Activated T-cell treated with anti-CD3 and anti-CD28 coated beads, Interleukin-2, amount 50 U/mL, for 24 hours (primary cell): ENCODE measurements at places on chromosomes 2 and 18.

DNA sequence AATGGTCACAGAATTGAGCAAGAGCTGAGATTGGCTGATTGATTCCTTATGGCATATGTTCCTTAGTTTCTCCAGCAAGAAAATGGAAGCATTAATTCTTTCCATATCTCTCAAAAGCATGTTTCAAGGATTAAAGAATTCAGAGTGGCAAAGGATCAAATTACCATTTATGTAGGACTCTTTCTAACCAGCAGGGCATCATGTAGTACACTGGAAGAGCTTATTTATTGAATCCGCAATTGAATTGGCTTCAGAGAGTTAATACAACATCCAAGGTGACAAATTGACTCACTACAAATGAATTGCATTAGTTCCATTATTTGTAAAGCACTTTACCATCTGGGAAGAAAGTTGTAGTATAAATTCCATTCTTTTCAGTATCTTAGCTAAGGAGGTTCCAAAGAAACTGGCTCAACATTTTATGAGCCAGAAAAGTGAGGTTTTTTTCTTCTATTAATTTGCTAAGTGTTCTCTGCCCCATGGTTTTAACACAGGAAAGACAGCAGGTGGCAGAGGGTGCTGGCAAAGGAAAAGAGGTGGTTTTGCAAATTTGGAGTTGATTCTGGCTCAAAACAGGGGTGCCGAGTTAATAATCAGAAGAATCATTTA is 409.9 kb downstream of the MTX2 start:
- H3K4me3 ChIP-seq = no peak overlapping the region
- no peaks in the 10 kb centered on the region for H3K4me1 ChIP-seq
- no peaks in the 10 kb centered on the region for H3K36me3 ChIP-seq
- H3K27me3 ChIP-seq = peaks cover 23% of the 10 kb centered on the region
- no peak overlapping the region for H3K27ac ChIP-seq

DNA sequence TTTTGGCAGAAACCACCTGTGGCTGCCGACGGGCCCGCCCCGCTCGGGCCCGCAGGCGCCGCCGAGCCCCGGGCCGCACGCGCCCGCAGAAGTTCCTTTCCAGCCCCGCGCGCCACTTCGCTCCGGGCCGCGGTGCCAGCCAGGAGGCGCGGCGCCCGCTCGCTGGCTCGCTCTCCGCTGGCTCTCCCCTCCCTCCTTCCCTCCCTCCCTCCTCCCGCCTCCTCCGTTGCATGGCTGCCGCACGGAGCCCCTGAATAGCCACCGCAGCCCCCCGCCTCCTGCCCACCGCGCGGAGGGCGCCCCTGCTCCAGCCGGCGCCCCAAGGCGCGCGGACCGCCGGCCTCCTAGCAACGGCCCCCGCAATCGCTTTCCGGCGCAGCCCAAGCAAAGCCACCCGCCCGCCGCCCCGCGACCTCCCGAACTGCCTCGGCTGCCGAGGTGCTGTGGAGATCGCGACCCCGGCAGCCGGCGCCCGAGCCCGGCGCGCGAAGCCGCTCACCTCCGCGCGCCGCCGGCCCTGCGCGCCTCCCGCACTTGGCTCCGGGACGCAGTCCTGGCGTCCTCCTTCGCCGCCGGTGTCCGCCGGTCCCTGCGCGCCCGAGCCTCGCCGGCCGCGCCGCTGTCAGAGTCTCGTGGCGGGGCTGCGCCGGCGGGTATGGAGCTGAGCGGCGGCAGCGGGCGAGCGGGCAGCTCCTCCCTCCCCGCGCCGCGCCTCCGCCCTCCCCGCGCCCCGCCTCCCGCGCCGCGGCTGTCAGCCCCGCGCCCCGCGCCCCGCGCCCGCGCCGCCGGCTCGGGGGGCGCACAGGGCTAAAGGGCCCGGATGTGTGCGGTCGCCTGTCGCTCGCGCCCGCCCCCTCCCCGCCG is at the start of gene ZBTB7C:
Gene ZBTB7C, minus strand, starts transcription at position 657 of the 864 bp plus-strand sequence.
- H3K4me1 ChIP-seq = peaks cover 20% of the 10 kb centered on the region
- H3K4me3 ChIP-seq = peak within 1 kb of the TSS; percentile 68
- peaks cover 75% of the 10 kb centered on the region for H3K27me3 ChIP-seq

GRCh38 chr2:224180810-224181209 is 141.7 kb upstream of the SERPINE2 start:
- peaks cover 21% of the 10 kb centered on the region for H3K27me3 ChIP-seq
- no peaks in the 10 kb centered on the region for H3K4me1 ChIP-seq
- DNase-seq = no peak

DNA sequence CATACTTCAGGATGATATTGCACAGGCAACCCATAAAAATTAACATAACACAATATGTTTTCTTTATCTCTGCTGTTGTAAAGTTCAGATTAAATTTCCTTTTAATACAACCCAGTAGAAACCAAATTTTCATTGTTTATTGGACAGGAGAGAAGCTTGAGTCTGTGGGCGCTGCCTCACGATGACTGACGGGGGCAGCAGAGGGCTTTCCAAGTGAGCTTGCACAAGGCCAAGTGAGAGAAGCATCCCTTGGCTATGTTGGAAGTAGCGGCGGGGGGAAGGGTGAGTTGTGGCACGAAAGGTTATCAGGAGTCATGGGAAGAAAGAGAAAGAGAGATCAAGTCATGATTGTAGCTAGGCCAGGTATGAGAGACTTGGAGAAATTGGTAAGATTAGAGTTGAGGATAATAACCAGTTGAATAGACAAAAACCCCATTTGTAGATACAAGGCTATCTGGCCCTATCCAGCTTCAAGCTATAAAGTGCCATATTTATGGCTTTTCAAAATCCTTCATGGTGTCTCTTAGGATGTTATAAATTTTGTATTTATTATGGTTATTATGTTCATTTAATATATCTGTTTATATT is 413.7 kb upstream of the FAM98A start:
- no peaks in the 10 kb centered on the region for H3K36me3 ChIP-seq
- peak; percentile 28 for DNase-seq
- no peaks in the 10 kb centered on the region for H3K4me1 ChIP-seq

- H3K4me1 ChIP-seq = peaks cover 18% of the 10 kb centered on the region
- no peaks in the 10 kb centered on the region for H3K27me3 ChIP-seq
- H3K27ac ChIP-seq = no peak overlapping the region
- H3K36me3 ChIP-seq = peaks cover 9% of the 10 kb centered on the region
- no peak overlapping the region for H3K4me3 ChIP-seq
These were observed 51.3 kb downstream of the ZNF516 start for GRCh38 chr18:76443519-76444445.

DNA sequence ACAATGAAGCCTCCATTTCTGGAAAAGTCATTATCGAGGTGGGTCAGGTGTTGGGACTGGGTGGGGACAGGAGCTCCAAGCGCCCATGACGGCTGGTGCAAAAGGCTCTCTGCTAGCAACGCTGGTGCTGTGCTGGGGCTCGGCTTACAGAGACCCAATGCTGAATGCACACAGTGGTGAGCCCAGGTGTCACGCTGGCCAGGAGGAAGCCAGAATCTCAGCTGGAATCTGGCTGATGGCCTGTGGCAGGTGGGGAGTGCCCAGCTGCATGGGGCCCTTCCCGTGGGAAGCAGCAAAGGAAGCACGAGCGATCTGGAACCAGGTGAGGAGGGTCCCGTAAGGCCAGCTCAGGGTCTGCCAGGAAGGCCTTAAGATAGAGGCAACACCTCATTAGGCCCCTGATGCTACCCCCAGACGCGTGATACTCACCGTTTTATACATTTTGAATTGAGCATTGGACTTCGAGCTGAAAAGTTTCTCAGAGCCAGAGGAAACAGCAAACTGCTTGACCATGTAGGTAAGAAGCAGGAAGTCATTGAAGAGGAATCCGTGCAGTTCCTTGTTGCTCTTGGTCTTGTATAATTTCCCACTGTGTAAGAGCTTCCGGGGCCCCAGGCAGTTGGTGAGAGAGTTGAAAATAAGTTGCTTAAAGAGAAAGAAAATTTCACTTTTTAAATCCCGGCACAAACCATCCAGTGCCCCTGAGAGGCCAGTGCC is 34.7 kb downstream of the FAM228A start:
- DNase-seq = no peak
- no peaks in the 10 kb centered on the region for H3K27me3 ChIP-seq
- peaks cover 87% of the 10 kb centered on the region for H3K36me3 ChIP-seq

- H3K27me3 ChIP-seq = no peaks in the 10 kb centered on the region
- H3K4me1 ChIP-seq = peaks cover 22% of the 10 kb centered on the region
- H3K4me3 ChIP-seq = no peak overlapping the region
These were observed 62.8 kb downstream of the EMILIN2 start for GRCh38 chr18:2909431-2910140.

GRCh38 chr2:43215673-43216255 is 10.6 kb downstream of the ZFP36L2 start:
- peaks cover 50% of the 10 kb centered on the region for H3K4me1 ChIP-seq
- H3K4me3 ChIP-seq = no peak overlapping the region

GRCh38 chr2:45494275-45494977 is 116.6 kb downstream of the SRBD1 start:
- no peaks in the 10 kb centered on the region for H3K27me3 ChIP-seq
- peaks cover 37% of the 10 kb centered on the region for H3K4me1 ChIP-seq
- peaks cover 10% of the 10 kb centered on the region for H3K36me3 ChIP-seq
- no peak overlapping the region for H3K4me3 ChIP-seq
- peak overlapping the region; percentile 41 for H3K27ac ChIP-seq

- no peaks in the 10 kb centered on the region for H3K27me3 ChIP-seq
- peaks cover 81% of the 10 kb centered on the region for H3K36me3 ChIP-seq
- H3K4me1 ChIP-seq = peaks cover 56% of the 10 kb centered on the region
- H3K27ac ChIP-seq = peak overlapping the region; percentile 89
These were observed 22.7 kb upstream of the CASP8 start for GRCh38 chr2:201237486-201238123.

- H3K27ac ChIP-seq = no peak overlapping the region
- peaks cover 76% of the 10 kb centered on the region for H3K27me3 ChIP-seq
- DNase-seq = no peak
These were observed 78.1 kb downstream of the CIB4 start for GRCh38 chr2:26562811-26563645.

DNA sequence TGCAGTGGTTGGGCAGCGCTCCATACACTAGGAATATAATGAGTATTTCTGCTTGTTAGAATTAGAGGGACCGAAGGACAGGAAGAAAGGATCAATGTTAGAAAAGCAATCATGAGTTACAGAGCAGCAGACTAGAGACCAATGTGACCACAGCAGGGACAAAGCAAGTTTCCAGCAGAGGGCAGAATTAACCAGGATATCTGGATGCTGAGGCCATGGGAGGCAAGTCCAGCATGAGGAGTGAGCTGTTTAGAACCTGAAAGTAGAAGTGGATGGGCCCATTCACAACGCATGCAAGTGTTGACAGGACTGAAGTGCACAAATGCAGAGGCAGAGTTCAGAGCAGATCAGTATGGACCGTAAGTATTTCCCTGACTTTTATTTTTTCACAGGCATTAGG is 910.4 kb upstream of the GYPC start:
- H3K4me1 ChIP-seq = no peaks in the 10 kb centered on the region
- no peaks in the 10 kb centered on the region for H3K27me3 ChIP-seq
- no peak overlapping the region for H3K27ac ChIP-seq

DNA sequence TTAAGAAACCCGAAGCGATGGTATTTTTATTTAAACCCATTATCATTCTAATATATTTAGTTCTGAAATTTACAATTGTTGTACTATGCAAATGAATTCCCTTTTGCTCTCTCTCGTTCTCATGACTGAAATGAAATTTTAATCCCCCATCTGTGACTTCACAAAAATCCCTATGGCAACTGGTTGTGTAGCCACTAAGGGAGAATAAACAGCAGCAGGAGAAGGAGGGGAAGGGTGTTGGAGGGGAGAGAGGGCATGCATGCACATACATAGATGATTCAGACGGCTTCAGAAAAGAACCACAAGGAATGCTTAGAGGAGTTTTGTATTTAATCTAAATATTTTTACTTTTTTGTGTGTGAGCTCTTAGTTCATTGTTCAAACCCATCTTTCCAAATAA is 36.8 kb downstream of the CPS1 start:
- no peak for DNase-seq
- no peaks in the 10 kb centered on the region for H3K4me1 ChIP-seq
- no peaks in the 10 kb centered on the region for H3K36me3 ChIP-seq
- H3K4me3 ChIP-seq = no peak overlapping the region
- no peaks in the 10 kb centered on the region for H3K27me3 ChIP-seq

GRCh38 chr2:239802185-239802649 is 222.9 kb downstream of the NDUFA10 start:
- H3K27ac ChIP-seq = no peak overlapping the region
- no peak overlapping the region for H3K4me3 ChIP-seq
- peak; percentile 3 for DNase-seq
- no peaks in the 10 kb centered on the region for H3K4me1 ChIP-seq

- H3K4me1 ChIP-seq = peaks cover 8% of the 10 kb centered on the region
- H3K36me3 ChIP-seq = peaks cover 59% of the 10 kb centered on the region
- H3K27me3 ChIP-seq = no peaks in the 10 kb centered on the region
These were observed 96.0 kb downstream of the SOS1 start for GRCh38 chr2:39024833-39025232.

DNA sequence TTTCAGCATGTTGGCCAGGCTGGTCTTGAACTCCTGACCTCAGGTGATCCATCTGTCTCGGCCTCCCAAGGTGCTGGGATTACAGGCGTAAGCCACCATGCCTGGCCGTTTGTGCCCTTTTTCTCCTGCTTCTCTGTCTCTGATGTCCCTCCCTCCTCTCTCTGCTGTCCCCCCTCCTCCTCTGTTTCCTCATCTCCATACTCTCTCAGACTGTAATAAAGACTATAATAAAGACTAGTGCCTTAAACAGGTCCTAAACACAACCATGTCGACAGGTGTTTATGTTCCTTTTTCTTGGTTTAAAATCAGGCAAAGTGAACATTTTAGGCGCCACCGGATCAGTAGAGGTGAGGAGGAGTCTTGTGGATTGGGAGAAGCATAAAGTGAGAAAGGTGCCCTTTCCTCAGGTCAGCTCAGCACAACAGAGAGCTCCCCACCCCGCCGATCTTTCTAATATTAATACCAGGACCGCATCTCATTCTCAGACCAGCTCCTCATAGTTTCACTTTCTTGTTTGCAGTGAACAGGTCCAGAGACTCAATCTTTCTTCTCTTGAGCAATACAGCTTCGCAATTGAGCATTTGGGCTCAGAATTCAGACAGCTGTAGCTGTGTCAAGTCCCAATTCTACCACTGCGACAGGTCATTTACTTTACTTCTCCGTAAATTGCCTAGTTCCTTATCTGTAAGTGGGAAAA is 23.7 kb downstream of the TIMM21 start:
- H3K4me3 ChIP-seq = no peak overlapping the region
- H3K27ac ChIP-seq = no peak overlapping the region
- no peaks in the 10 kb centered on the region for H3K36me3 ChIP-seq
- H3K27me3 ChIP-seq = peaks cover 26% of the 10 kb centered on the region

DNA sequence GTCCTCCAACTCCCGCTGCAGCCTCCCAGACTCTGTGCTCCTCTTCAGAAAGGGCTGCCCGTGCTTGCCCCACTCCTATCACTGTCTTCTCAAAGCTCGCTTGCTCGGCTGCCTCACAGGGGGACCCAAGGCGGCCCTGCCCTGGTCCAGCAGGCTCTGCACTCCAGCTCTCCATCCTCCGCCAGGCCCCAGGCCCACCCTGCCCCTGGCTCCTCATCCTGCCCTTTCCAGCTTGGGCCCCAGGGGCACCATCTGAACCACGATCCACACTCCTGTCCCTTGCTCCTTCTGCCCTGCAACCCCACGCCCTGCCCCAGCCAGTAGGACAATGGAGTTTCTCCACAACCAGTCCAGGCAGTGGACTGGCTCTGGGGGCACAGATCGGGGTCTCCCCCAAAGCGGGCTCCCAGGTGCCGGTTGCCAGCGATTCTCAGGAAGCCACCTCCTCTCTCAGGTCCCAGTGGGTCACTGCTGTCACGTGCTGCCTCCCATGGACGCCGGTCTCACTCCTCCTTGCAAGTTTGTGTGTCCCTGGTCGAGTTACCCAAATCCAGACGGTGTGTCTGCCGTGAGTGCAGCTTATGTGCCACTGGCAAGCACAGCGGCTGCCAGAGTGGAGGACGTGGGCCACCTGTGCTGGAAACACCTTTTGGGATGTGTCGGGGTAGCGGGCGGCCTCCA is 238.5 kb downstream of the HDAC4 start:
- H3K27me3 ChIP-seq = no peaks in the 10 kb centered on the region
- H3K36me3 ChIP-seq = peaks cover 69% of the 10 kb centered on the region
- peaks cover 20% of the 10 kb centered on the region for H3K4me1 ChIP-seq
- H3K27ac ChIP-seq = peak overlapping the region; percentile 33
- no peak overlapping the region for H3K4me3 ChIP-seq
